HepG2 (cell line): ENCODE measurements at places on chromosomes 7 and 10.

DNA sequence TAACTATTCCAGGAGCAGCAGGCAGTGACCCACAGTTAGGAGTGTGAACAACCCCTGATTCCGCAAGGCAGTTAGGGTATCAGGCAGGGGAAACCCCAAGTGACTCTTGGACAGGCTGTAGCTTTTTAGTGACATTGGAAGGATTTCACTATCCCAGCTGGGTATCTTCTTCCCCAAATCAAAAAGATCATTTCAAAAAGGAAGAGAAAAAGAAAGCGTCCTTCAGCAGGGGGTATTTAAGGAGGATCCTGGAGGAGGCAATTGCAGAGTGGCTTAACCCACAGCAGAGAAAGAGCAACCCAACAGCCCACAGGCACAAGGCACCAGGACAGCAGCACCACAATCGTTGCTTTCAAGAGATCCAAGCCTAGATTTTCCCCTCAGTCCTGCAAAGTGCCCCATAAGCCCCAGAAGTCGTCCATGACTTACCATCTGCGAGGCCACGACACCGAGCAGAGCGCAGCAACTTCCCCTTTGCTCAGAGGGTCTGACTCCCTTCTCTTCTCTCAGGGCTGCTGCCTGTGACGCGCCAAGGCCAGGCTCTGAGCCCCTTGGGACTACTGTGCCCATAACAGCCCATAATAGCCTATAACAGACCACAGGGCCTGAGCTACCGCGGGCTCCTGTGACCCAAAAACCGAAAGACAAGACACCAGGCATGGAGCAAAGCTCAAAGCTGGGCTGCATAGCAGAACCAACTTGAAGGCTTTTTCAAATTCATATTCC is 19.8 kb downstream of the PIK3AP1 start:
- DNase-seq: no peak

- DNase-seq: no peak
These were observed 14.1 kb upstream of the GOT1 start for GRCh38 chr10:99444383-99445045.

GRCh38 chr7:33773053-33773452 is 132.3 kb upstream of the BMPER start:
- no peak for DNase-seq

- no peak for DNase-seq
These were observed 15.8 kb upstream of the ADAMTS14 start for GRCh38 chr10:70656489-70656888.

- DNase-seq: no peak
These were observed 51.6 kb downstream of the PDGFA start for GRCh38 chr7:467856-468545.

DNA sequence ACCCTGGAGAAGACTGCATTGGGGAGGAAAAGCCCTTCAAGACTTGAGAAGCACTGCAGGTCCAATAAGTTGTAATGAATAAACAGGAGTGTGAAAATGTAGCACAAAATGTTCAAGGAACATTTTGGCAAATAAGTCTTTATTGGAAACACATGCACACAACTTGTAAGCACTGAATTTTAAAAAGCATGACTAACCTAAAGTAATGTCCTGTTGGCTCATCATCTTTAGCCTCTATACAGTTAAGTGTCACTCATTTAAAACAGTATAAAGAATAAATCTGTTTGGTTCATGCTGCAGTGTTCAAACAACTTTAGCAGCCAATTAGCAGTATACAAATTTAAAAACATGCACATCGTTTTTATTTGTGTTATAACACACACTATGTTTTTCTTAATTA is 108.6 kb downstream of the CDK6 start:
- DNase-seq: no peak

DNA sequence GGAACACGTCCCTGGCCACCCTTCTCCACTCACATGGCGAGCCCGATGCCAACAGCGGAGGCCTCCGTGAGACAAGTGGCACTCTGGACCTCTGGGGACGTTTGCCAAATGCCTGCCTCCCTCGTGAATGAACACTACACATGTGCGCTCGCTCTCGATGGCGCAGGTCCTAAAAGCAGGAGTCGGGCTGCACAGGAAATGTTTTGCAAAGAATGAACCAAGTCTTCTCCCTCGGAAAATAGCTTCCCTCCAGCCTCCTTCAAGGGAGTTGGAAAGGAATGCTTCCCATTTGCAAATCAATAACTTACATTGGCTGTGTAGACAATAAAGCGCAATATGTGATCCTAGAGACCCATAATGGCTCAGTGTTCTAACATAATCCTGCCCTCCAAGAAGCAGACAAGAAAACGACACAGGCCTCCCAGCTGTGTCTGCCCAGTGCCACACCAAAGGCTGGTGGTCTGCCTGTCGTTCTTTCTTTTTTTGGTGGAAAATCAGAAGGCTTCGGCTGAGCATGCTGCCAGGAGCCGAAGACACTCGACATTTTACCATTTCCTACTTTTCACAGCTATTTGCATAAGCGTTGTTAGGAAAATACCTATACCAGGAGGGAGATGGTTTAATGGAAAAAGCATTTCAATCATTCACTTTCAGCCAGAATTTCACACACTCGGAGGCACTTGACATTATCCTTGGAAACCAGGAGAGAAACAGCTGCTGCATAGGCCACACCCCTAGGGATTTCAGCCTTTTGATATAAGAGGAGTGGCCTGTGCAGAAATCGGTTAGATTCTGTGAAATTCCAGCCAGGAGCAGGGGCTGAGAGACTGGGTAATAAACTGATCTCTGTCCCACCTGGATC is 38.4 kb downstream of the ATXN7L1 start:
- DNase-seq: no peak

DNA sequence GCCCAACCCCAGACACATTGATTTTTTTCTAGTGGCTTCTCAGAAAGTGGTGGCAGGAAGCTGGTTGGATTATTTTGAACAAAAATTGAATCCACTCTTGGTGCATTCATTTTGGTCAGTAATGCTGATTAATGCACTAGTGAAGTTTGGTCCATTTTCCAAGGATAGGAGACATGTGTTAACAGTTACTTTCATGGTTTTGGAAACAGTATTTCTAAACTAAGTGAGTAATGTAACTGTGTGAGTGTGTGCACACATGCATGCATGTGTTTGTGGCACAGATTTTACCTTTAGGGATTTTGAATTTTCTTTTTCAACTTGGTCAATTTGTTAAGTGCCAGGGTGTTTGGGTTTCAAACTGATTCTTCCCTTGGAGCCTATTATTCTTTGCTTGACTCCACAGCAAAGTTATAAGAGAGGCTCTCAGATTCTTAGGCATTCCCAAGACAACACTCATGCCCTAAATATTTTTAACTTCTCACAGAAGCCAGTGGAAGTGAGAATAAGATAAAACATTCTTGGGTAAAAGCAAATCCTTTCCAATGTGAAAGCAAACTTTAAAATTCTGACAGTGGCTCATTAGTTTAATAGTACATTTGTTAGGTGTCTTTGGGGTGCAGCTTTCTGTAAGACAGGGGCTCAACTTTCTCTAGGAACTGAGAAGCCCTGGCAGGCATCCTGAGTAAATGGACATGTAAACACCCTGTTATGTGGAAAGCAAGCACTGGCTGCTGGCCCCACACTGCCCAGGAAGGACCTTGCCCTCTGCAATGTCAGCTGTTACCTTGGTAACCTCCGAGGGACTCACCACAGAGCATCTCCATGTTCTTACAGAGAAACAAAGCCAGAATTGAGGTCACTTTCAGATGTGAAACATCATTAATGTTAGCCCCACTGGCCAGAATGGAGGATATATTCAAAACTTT is 68.4 kb downstream of the ASAH2B start:
- peak; percentile 88 for DNase-seq

GRCh38 chr10:128631801-128632241 is 505.6 kb upstream of the MKI67 start:
- peak; percentile 21 for DNase-seq

DNA sequence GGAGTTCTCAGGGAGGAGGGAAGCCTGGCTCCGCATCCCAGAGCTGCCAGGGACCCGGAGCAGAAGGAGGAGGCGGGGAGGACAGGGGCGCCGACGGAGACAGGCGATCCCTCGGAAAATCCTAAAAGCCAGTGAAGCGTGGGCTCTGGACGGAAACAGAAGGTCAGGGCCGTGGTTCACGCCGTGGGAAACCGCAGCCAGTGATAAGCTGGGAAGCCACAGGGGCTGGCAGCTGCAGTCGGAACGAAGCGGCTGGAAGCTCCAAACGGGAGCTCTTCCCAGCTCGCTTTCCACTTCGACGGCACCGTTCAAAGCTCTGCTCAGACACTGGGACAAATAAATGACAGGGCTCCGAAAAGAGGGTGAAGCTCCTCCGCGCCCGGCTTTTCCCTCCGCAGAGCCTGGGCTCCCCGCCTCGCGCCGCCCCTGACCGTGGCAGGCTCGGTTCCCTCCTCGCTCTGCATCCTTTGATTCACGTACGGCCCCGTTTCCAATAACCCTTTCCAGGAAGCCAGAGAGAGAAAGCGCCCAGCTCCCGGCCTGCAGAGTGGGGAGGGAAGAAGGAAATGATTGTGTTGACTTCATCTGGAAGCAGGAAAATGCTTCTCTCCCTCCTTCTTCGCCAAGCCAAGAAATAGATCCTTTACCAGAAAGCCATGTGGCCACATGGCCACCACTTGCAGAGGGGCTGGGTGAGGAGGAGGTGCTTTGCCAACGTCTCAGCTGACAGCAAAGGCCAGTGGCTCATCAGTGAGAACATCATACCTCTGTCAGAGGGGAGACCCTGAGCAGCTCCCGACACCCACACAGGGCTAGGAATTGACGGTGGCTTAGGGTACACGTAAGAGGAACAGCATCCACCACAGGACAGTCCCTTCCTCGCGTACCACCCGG is 57.4 kb downstream of the ADRB1 start:
- DNase-seq: no peak

DNA sequence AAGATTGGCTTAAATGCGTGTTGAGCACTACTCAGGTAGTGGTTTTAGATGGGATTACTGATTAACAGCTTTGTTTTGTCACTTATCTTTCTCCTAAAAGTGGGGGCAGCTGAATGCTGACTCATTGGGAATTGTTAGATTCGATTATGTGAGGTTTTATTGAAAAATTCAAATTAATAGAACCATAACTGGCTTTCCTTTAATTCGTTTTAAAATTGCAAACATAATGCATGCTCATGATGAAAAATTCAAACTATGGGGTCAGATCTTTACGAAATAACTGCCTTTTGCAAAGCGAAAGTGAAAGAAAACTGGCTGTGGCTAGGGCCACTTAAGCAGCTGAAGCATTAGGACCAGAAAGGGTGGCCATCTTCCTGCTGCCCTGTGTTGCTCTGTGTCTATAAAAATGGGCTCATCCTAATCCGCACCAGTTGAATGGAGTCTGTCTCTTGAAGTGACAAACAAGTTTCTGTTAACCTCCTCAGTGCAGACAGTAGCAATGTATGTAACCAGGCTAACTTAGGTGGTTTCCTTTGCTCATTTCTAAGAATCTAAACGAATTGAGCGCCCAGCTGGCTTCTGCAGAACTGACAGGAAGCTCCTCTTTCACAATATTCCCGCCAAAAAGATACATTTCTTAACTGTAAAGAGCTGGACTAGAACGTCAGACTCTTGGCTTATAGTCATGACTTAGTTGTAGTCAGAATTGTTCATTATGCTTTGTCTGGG is 27.8 kb downstream of the DENND10 start:
- no peak for DNase-seq

DNA sequence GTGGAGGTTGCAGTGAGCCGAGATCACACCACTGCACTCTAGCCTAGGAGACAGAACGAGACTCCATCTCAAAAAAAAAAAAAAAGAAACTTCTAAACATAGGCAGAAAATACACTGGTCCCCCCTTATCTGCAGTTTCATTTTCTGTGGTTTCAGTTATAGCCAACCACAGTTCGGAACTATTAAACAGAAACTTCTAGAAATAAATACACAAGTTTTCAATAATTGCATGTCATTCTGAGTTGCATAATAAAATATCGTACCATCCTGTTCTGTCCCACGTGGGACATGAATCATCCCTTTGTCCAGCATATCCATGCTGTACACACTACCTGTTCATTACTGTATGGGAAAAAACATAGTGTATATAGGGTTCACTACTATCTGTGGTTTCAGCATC is 8.0 kb downstream of the XRCC2 start:
- DNase-seq: no peak

- DNase-seq: no peak
These were observed 57.8 kb downstream of the CYP51A1 start for GRCh38 chr7:92076509-92076908.
